ENCODE measurements at places on chromosomes 16 and 17.

DNA sequence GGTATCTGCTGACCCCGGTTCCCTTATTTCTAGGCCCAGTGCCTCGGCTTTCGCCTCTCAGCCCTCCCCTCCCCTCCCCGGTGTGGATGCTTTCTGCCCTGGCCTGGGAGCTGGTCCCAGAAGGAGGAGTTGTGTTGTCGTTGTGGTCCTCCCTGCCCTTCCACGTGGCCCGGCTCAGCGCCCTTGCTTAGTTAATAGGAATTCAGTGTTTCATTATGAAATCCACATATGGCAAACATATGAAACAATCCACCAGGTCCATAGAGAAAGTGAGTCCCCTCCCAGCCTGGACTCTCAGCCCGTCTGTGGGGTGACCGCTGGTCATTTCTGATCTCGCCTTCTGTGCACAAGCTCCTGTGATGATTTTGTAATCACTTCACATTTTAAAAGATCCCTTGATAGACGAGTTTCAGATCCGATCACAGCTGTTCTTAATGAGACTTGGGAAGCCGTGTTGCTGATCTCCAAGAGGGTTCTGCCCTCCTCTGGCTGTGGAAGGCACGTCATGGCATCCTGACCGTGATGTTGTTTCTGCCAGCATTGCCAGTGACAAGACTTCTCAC lies 112.1 kb downstream of the BANP start:
- DNase-seq, result no peak

- DNase-seq, result no peak
Measured at GRCh38 chr17:40105861-40106759, 5.7 kb upstream of the NR1D1 start.

- no peak for DNase-seq
Measured at GRCh38 chr16:9014389-9014788, 50.7 kb upstream of the USP7 start.

- DNase-seq, result no peak
Measured at GRCh38 chr17:57536289-57536688, 208.8 kb downstream of the CCDC182 start.

DNA sequence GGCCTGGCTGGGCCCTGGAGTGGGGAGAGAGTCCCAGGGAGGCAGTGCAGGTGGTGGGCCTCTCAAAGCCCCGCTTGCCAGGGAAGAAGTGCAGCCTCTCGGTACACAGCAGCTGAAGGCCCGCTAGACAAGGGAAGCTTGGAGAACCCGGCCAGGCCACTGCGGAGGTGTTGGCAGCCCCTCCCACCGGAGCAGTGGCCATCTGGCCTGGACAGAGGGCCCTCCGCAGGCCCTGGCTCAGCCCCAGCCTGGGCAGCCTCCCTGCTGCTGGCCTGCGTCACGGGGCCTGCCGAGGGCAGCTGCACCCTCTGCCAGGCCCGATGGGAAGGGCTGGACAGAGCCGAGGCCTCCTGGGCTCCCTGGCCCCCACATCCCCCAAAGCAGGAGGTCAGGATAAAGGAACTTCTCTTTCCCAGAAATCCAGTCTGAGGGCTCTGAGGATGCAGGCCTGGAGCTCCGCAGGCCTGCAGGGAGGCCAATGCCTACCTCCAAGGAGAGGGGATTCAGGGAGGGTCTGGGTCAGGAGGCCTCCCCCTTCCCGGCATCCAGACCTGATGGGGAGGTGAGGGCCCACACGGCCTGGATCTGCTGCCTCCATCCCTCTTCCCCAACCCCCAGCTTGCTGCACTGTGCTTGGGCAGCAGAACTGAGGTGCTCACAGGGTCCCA lies 4.3 kb downstream of the SPPL2C start:
- no peak for DNase-seq

DNA sequence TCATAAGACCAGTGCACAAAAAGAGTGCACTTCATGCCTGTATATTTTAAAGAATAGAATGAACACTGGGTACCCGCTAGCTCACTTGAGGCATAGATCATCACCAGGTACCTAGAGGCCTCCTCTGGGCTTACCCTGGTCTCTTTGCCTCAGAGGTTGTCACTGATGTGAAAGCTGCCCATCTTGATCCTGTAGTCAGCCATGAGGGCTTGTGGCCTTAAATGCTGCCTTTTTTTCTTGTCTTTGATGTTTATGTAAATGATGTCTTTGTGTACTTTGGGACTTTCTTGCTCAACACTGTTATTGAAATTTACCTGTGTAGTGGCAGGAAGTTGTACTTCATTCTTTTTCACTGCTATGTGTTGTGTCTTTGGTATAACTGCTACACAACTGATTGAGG lies 26.8 kb upstream of the SLC5A10 start:
- no peak for DNase-seq

DNA sequence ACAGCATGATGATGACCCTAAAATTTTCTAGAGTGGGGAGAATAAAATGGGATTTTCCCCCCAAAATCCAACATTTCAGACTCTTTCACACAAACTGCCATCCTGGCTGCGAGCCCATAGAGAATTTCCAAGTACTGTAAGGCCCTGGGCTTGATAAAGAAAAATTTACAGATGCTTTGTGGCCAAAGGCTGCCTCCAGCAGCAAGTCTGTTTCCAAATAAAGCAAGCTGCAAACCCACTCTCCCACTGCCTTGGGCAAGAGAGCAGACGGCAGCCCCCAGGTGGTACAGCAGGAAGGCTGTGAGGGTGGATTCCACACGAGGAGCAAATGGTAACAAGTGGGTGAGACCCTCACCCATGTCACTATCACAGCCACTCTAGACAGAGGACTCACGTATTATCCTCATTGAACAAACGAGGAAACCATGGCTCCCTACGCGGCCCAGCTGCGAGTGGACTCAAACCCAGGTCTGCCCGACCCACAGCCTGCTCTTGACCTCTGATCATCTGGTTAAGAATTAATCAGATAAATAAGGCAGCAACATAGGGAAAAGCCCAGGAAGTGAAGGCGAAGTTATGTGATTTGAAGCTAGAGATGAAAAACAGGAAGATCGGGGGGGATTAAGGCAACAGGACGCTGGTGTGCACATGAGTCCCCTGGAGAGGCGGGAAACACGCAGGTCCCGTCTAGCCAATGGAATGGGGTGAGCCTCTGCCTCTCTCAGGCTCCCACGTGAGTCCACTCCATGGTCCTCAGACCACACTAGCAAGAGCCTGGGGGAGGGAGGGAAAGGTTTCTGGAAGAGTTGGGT lies 37.4 kb downstream of the AXIN2 start:
- no peak for DNase-seq

- DNase-seq, result peak; percentile 19
Measured at GRCh38 chr17:76735006-76735405, 2.1 kb downstream of the SRSF2 start.

DNA sequence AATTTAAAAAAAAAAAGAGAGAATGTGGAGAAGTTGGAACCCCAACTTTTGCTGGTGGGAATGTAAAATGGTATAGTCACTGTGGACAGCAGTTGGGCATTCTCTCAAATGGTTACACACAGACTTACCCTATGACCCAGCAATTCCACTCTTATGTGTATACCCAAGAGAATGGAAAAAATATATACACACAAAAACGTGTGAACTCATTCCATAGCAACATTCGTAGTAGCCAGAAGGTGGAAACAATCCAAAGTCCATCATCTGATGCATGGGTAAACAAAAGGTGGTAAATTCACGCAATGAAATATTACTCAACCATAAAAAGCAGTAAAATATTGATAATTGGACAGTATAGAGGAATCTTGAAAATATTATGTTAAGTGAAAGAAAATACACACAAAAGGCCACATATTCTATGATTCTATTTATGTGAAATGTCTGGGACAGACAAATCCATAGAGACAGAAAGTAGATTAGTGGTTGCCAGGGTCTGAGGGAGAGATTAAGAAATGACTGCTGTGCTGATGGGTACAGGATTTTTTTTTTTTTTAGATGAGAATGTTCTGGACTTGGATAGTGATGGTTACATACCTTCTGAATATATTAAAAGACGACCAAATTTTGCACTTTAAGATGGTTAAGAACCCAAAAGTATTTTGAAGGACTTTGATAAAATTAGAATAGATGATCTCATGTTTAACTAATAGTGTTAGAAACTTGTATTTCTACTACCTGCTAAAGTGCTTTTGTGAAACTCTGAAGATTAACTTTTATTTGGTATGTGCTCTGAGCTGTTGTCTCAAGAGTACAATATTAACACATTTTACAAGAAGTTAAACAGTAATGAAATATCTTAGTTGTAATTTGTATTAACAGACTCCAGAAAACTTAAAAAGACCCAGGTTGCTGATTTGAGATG lies 60.9 kb downstream of the MRTFB start:
- DNase-seq, result no peak

GRCh38 chr17:63196772-63197335 lies 230.8 kb downstream of the TANC2 start:
- no peak for DNase-seq

- no peak for DNase-seq
Measured at GRCh38 chr17:76268991-76269981, 4.1 kb downstream of the UBALD2 start.

DNA sequence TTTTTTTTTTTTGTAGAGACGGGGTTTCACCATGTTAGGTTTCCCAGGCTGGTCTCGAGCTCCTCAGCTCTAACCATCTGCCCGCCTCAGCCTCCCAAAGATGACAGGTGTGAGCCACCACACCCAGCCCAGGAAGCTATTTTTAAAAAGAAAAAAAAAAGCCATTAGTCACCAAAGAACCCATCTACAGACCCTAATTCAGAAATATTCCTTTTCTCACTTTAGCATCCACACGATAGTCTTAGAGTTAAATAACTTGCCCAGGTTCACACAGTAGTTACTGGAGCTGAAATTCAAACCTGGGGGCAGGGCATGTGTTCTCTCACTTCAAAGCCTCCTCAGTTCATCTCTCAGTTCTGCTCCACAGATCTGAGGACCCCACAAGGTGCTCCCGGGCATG lies 70.3 kb upstream of the NOL11 start:
- no peak for DNase-seq

DNA sequence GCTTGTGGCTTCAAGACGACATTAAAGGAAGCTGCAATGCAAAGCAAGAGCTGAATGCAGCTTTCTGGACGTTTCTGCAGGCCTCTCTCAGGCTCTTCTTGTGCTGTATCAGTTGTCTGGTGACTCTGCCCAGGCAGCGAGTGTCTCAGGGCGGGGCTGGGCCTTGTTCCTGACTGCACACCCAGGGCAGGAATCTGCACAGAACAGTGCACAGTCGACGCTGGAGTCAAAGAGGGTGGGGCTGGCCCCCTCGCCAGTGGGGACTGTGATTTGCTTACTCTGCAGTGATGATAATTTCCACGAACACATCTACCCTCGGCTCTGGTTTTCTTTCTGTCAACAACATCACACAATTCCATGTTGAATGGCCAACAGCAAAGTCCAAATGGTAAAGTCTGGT lies 60.7 kb downstream of the IRF8 start:
- no peak for DNase-seq

- DNase-seq, result no peak
Measured at GRCh38 chr16:21702276-21702675, 38.5 kb downstream of the OTOA start.

GRCh38 chr17:67528751-67529436 lies 151.8 kb downstream of the PITPNC1 start:
- peak; percentile 83 for DNase-seq

DNA sequence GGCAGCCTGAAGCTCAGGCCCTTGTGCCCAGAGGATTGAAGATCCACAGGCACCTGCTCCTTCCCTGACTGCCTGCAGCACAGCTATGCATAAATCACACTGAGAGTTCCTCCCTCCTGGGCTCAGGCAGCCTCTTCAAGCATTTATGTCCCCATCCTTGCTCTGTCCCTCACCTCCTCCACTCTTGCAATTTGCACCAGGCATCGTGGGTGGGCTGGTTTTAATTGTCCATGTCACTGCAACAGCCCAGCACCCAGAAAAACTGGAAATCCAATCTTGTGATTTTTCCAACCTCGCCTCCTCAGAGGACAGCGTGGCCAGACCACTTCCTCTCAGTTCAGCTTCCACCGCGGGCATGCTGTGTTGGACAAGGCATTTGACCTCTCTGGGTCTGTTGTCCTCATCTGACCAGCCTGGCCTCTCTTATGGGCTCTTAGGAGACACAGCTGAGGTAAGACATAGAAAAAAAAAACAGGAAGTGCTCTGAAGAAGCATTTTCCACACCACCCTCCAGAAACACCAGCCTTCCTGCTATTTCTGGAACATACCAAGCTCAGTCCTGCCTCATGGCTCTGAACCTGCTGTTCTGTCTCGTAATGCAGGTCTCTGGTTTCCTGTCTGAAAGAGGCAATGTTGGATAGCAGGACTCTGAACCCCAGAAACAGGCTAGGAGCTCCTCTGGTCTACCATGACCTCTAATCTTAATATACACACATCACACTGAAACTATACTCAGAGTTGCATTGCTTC lies 8.3 kb downstream of the TMEM114 start:
- no peak for DNase-seq

DNA sequence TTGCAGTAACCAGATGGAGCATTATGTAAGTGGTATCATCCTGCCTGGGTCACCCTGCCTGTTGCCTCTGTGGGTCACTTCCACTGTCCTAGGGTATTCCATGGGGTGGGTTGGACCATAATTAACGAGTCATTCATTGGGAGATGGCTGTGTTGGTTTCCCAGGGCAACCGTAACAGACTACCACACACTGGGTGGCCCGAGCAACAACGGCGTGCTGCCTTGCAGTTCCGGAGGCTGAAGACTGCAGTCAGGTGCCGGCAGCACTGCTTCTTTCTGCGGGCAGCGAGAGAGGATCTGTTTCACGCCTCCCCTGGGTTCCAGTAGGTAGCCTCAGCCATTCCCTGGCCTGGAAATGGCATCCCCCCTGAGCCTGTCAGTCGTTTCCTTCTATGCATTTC lies 28.9 kb upstream of the CMIP start:
- DNase-seq, result peak; percentile 61

DNA sequence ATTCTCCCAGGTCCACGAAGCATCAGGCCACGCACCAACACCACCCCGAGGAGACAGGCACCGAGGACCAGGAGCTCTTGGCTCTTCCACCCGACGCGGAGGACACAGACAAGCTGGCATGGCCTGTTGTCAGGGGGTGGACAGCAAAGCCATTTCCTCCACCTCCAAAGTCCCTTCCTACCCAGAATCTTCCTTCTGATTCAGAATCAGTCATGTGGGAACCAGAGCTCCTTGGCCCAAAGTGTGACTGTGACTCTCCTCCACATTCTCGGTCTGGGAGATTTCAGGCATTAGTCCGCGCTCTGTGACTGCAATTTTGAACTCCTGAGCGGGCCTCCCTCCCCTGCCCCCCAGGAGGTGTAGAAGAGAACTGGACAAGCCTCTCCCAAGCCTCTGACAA lies 9.2 kb downstream of the DNAH17 start:
- DNase-seq, result no peak

- DNase-seq, result no peak
Measured at GRCh38 chr17:14730821-14731220, 429.9 kb downstream of the HS3ST3B1 start.

DNA sequence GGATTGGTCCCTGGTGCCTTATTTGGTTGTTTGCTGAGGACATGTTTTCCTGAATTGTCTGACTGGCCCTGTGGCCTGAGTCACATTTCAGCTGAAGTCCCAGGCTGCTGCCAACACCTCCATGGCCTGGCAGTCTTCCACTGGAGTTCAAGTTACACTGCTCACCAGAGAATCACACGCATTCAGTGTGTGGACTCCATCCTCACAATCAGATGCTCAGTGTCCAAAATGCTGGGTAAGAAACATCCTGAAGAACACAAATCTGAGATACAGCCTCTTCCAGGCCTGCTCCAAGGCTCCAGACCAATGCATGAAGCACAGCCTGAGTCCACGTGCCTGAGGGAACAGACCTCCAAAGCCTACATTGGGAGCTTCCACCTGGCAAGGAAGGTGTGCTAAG lies 19.2 kb downstream of the CD300LB start:
- no peak for DNase-seq

GRCh38 chr17:7840441-7840840 lies 6.4 kb downstream of the KDM6B start:
- no peak for DNase-seq

Data from NCI-H146 (cell line).